ENCODE measurements at places on chromosomes 4 and X.
A peak's percentile ranks its signal among the peaks of the same experiment; 100 is the strongest.

- no peak for DNase-seq
These were observed 301.0 kb downstream of the KCTD8 start for GRCh38 chr4:44147571-44148075.

- peak; percentile 35 for DNase-seq
These were observed 898 bp downstream of the UBQLN2 start for GRCh38 chrX:56564164-56564885.

DNA sequence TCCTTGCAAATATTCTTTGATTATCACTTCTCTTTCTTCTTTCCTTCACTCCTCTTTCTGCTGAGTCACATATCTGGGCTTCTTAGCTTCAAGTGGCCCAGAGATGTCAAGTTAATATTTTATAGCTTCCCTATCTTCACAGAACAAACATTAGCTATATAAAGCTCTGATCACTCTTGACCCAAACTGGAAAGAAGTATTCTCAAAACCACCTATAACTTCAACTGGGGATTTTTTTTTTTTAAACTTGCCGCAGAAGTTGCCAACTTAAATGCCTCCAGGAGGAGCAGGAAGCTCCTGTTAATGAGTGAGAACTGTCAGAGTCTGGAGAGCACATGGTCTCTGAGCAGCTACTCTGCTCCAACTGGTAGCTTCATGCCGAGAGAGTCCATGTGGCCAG, 233.3 kb upstream of the EDNRA start:
- no peak for DNase-seq

- no peak for DNase-seq
These were observed 74.1 kb downstream of the ARSJ start for GRCh38 chr4:113905301-113905700.

DNA sequence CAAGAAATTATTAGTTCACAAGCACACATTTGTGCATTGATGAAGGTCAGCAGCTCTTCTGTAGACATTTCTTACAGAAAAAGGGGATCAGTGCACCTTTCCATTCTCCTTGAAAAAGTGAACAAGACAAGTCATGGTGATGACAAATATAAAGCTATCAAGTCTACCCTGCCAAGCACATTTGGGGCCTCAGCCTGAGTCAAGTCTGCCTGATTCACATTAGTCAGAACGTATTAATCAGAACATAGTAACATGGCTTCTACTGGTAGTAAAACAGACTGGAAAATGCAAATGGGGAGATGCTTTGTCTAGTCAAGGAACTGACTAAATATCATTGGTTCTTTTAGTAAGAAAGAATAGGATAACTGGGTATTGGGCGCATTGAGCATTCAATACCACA, 2305.1 kb downstream of the PCDH7 start:
- no peak for DNase-seq

- DNase-seq = no peak
These were observed 168.1 kb downstream of the EPHA5 start for GRCh38 chr4:65502131-65502701.

DNA sequence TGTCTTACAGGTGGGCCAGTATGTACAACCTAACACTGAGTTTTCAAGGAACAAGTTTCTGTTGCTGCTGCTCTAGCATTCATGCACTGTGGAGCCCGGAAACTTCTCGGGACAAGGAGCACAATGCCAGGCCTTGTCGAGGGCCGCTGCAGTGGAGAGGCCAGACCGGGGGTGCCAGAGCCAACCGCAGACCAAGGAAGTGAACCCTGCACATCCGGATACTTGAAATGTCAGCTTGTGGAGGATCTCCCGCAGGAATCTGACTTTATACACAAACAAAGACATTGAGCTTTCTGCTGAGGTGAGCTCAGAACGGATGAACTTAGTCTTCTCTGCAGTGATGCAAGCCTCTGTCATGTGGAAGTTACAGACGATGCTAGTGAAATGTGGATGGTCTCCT, 99.5 kb downstream of the ZNF827 start:
- DNase-seq = no peak

GRCh38 chr4:159767406-159767805, 664.5 kb downstream of the RAPGEF2 start:
- DNase-seq = no peak

- no peak for DNase-seq
These were observed 467 bp downstream of the HSD17B11 start for GRCh38 chr4:87390551-87390890.

GRCh38 chr4:46450556-46450955, 60.6 kb upstream of the GABRA2 start:
- no peak for DNase-seq

DNA sequence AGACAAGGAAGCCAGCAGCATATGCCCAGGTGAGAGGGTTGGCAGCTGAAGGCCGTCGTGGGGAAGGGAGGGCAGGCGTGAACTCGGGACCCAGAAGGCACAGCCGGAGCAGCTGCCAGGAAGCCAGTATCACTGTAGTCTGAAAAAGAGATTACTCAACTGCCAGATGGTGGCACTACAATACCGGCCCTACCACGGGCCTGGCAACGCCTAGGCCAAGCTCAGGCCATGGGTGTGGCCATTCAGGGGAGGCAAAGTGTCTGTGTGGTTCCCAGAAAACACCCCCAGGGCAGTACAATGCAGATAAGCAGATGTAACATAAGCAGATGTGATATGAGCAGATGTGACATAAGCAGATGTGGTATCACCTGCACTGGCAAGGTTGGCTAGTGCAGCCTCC, 236.0 kb downstream of the AFAP1 start:
- no peak for DNase-seq

GRCh38 chr4:180610324-180610723, 1632.9 kb upstream of the TENM3 start:
- DNase-seq = no peak

- no peak for DNase-seq
These were observed 133.7 kb downstream of the AMELX start for GRCh38 chrX:11426712-11427452.

- no peak for DNase-seq
These were observed 8.5 kb upstream of the HGFAC start for GRCh38 chr4:3433138-3433869.

- DNase-seq = no peak
These were observed 132.3 kb downstream of the PDLIM5 start for GRCh38 chr4:94583914-94584641.

DNA sequence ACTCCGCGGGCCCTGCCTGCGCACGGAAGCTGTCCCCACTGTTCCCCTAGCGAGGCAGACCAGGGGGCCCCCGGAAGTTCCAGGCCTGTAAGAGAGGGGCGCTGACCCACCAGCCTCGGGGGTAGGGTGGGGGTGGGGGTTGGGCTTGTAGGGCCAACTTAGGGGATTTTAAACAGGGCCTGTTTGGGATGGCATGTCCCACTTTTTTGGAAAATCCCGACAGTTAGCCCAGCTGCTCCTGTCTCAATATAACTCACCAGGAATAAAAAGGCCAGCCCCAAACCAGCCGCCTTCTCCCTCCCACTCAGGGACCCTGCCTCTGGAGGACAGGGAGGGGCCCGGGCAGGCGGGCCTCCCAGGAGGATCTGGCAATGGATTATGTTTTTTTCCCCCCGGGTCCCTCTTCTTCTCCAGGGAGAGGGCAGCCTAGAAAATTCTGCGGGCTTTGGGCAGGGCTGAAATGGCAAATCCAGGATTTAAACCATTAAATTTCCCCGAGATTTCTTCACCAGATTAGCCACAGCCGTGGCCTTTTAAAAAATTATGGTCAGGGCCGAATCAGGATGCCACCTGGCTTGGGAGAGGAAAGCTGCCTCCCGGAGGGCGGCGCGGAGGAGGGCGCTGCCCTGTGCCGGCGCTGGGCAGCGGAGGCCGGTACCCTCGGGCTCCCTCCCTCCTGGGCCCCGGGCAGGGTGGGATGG, 957 bp downstream of the PPP2R2C start:
- DNase-seq = no peak

DNA sequence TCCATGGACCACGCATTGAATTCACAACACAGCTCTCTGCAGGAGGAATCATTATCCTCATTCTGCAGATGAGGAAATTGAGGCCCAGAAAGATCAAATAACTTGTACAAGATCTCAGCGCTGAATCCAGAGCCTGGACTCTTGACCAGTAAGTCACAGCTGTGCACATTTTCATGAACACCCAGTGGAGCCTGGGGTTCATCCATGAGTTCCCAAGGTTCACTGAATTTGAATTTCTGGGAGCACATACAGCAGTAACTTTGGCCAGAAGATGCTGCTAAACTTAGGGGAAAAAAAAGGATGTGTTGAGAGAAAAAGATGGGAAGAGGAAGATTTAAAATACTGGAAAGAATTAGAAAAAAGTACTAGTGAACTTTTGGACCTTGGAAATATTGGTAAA, 218.7 kb upstream of the PPARGC1A start:
- no peak for DNase-seq

DNA sequence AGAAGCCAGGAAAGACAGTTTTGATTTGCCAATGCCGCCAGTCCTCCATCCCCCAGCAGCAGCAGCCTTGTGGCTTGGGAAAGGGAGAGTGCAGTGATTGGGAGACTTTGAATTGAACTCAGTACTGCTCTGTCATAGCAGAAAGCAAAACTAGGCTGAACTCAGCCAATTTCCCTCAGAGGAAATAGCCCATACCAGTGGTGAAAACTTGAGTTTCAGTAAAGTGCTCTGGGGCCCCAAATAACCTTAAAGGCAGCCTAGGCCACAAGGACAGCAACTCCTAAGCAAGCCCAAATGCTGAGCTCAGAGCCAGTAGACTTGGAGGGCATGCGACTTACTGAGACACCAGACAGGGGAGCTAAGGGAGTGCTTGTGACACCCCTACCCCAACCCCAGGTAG, 2.0 kb upstream of the PROM1 start:
- DNase-seq = no peak

DNA sequence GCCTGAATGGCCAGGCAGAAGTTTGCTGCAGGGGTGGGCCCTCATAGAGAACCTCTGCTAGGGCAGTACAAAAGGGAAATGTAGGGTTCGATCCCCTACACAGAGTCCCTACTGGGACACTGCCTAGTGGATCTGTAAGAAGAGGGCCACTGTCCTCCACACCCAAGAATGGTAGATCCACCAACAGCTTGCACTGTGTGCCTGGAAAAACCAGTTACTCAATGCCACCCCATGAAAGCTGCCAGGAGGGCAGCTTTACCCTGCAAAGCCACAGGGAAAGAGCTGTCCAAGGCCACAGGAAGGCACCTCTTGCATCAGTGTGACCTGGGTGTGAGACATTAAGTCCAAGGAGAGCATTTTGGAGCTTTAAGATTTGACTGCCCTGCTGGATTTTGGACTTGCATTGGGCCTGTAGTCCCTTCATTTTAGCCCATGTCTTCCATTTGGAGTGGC, 781.6 kb downstream of the TRAM1L1 start:
- DNase-seq = no peak

- DNase-seq = peak; percentile 76
These were observed 250 bp downstream of the USP9X start for GRCh38 chrX:41085512-41085877.

- DNase-seq = no peak
These were observed 59.3 kb upstream of the MAGED1 start for GRCh38 chrX:51834076-51834475.

- no peak for DNase-seq
These were observed 10.1 kb downstream of the PDLIM3 start for GRCh38 chr4:185524888-185525863.

DNA sequence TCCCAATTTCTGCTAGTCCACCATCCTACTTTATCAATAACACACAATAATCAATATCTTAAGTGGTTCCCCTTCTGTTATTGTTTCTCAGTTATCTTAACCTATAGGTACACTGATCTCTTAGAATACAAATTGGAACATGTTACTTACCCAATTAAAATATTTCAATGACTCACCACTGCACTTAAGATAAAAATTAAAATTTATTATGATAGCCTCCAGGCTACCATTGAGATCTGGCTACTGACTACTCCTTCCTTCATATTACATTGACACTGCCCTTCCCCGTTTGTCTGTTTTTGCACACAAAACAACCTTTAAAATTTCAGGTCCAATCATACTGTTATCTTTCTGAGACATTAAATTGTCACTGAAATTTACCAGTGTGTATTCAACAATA, 1074.7 kb downstream of the ADGRL3 start:
- DNase-seq = no peak

DNA sequence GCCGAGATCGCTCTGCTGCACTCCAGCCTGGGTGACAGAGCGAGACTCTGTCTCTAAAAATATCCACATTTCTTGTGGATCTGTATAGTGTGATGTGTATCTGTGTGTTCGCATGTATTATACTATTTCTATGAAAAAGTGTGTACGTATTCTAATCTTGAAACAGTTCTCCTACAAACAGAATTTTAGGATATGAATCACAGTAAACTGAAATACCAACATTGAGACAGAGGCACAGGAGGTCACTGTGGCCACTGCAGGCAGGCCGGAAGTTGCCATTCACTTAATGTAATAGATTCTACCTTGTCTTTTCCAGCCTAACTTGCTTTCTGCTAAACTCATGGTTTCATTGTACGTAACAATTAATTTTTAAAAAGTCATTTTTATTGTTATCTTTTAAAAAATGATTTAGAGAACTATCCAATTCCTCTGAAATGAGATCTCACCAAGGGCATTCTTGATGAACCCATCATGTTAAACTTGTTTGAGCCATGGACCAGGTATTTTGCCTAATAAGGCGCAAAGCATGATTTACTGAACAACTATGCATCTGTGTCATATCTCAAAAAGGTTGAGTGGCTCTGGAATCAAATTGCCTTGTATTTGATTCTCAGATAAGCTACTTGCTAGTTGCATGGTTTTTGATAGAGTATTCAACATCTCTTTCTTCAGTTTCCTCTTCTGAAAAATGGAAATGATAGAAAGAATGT, 154.9 kb upstream of the GYPA start:
- no peak for DNase-seq

DNA sequence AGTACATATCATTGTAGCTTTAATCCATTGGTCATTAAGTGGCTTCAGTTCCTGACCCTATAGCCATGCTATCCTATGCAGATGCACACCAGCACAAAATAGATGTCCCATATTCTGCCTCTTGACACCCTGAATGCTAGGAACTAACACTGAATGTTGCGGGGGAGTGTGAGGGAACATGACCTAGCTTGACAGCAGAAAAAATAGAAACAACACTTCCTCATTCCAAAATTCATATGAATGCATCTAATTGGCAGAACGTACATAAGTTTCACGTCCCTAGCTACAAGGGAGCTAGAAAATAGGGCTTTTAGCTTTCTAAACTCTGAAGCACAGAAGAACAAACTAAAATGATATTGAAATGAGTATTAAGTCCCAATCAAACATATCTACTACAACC, 14.4 kb upstream of the DCAF8L1 start:
- DNase-seq = no peak

All from activated CD4-positive, CD25-positive, alpha-beta regulatory T cell treated with anti-CD3 and anti-CD28 coated beads, Interleukin-2, amount 50 U/mL, for 72 hours (primary cell).